GM18507 (cell line): ENCODE measurements at places on chromosomes 1 and 21.

- no peak for DNase-seq
These were observed 10.3 kb downstream of the RCC2 start for GRCh38 chr1:17429183-17429582.

- DNase-seq = no peak
These were observed 54.2 kb downstream of the FCRL5 start for GRCh38 chr1:157497987-157498735.

DNA sequence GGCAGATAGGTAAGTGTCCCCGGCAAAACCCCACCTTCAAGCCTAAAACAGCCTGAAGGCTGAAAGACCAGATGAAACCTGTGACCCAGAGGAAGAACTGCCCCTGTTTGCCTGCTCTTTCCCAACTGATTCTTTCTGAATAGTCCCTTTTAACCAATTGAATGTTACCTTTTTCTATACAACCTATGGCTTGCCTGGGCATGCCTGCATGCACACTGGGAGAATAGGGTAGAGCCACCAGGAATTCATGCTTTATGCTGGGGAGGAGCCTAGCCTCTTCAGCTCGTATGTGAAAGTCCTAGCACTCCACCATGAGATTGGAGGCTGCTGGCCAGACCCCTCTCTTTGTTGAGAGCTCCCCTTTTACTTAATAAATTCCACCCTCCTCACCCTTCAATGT lies 340.0 kb downstream of the PTBP2 start:
- no peak for DNase-seq

DNA sequence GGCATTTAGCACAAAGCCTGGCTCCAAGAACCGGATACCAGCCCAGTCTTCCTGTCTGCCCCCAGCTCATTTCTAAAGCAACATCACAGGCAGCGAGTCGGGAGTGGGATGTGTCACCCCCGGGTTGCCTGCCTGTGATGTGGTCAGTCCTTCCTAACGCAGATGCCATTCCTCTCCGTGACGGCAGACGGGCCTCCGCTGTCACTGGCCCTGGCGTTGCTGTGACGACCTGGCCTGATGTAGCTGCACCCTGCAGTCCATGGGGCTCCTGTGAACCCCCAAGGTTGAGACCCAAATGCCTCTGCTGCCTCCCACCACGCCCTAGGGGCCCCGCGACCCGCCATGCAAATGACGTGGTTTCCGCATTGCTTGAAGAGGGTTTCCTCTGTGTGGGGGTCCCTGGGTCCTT lies 12.3 kb downstream of the TNFRSF1B start:
- DNase-seq = no peak

GRCh38 chr1:61160526-61160925 lies 78.2 kb downstream of the NFIA start:
- no peak for DNase-seq

GRCh38 chr1:21543598-21543997 lies 34.4 kb downstream of the ALPL start:
- DNase-seq = no peak

- DNase-seq = peak; percentile 2
These were observed 215.5 kb upstream of the USP25 start for GRCh38 chr21:15514073-15514946.

GRCh38 chr21:26948194-26948593 lies 18.7 kb downstream of the ADAMTS5 start:
- no peak for DNase-seq

DNA sequence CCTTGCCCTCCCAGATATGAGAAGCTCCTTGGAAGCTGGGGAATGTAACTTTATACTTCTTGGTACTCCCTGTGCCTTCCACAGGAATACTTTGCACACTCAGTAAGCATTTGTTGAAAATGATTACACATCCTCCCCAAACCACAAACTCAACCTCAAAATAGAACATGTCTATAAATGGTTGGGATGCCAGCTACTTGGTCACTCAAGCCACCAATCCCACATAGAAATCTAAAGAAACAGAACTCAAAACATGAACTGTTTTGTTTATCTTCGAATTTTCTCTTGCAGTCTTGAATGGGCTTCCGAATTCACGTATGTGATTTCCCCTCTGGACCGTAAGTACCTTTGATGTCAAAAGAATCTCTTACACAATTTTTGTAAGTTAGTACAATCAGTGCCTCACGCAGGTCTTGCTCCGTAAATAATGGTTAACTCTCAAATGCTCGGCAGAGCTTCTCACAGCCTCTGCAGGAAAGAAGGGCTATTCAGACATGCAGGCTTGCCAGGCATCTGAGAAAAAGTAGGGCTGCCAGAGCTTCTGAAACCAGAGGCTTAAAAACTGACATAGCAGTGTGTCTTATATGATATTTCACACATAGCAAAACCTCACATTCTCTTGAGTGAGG lies 26.9 kb downstream of the SORT1 start:
- DNase-seq = no peak

GRCh38 chr1:87940421-87940820 lies 611.7 kb downstream of the LMO4 start:
- DNase-seq = no peak

DNA sequence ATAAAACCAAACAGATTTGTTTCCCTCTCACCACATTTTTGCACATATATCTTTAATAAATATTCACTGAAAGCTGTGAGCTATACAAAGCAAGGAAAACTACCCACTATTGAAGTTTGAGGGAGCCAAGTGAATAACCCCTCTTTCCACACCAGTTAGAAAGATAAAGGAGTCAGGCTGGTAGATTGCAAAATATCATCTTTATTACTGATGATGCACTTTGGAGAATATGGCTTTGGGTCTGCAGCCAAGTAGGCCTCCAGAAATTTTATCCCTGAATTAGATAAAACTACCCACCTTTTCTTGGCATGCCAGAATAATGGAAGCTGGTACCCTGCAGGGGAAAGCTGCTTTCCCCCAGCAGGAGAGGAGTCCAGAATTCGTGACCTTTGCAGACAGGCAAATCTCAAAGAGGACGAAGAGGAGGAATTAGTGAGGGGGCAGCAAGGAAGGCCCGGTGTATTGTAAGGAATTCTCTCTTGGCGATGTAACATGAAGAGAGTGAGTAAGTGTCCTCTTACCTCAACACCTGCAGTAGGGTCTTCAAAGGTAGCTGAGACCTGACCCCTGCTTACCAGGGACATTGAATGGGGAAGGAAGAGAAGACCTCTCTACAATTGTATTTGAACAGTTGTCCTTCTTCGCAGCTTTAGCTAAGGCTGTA lies 84.7 kb downstream of the LRRC8D start:
- no peak for DNase-seq

GRCh38 chr1:230982696-230983095 lies 3.8 kb downstream of the ARV1 start:
- no peak for DNase-seq
